ENCODE measurements at places on chromosomes 11 and 22.

- no peak for DNase-seq
Observed at GRCh38 chr11:77020734-77021133, 13.5 kb upstream of the B3GNT6 start.

DNA sequence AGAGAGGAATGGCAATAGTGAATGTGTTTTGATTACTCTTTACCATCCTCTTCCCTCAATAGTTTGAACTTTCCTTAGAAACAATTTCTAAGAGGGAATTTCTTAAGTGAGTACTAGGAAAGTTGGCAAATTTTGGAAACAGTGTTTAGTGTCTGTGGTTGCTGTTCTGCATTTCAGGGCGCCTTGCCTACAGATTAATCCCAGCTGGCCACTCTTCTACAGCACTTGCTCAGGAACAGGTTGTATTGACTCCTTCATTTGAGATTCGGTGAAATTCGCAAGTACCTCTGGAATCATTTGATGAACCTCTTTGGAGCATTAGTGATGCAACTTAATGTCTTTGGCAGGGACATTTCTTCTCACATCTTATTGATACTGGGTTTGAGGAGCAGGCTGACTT lies 28.3 kb downstream of the JAM3 start:
- no peak for DNase-seq

DNA sequence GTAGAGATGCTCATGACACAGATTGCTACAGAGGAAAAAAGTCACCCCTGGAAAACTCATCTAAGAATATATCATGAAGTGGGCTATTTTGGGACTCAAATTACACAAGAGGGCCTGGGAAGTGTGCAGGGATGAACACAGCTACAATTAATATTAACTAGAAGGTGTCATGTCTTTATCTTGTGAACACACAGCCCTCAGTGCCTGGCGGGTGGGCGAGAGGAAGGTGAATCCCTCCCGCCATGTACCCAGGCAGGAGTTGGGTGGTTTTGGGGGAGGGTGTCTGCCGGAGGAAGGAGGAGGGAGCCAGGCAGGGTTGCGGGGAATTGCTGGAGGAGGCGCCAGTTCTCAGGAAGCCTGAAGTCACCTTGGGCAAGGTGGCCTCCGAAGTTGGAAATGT lies 5.1 kb upstream of the FAM83F start:
- DNase-seq: no peak

DNA sequence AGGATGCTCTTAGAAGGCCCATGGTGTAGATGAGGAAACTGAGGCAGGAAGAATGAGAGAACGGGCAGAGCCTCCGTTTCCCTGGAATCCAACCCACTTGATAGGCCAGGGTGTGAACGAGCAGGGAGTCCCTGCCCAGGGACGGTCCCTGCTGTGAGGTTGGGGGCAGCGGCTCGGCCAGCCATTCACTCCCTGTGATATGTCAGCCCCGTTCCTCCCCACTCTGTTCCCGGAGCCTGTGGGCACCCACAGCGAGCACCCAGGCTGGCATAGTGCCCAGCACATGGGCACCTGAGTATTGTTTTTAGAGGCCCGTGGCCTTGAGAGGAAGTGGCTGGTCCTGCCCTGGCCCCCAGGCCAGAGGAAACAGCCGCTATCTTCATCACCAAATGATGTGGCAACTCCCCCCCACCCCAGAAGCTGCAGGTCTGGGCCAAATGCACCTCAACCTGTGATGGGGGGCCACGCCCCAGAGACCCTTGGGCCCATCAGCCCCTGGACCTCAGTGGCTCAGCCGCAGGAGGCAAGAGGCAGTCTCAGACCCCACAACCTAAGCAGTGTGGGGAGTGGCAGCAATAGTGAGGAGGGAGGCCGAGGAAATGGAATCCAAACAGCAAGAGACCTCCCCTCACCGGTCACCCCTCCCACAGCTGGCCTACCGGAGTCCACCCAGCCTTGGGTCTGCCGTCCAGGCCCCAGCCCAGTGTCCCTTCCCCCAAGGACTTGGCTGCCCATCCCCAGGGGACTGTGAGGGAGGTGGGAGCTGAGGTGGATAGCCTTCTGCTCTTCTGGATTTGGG lies 2.1 kb downstream of the ALDH3B1 start:
- no peak for DNase-seq

DNA sequence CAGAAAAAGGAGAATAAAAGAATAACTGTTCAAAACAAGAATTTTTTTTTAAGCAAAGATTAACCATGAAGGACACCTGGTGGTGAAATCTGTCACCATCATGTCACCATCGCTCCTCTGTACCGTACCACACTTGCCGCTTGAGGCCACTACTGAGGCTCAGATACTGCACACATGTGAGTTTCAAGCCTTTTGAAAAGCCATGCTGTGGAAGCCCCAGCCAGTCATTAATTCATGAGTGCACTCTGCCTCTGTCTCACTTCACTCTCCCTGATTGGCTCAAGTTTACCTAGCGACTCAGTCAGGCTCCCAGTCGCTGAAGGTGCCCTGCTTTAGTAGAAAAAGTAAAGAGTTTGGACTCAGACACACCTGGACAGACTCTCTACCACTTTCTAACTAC lies 6.6 kb upstream of the MS4A12 start:
- no peak for DNase-seq

GRCh38 chr22:41991111-41991510 lies 7.5 kb upstream of the WBP2NL start:
- DNase-seq: no peak

DNA sequence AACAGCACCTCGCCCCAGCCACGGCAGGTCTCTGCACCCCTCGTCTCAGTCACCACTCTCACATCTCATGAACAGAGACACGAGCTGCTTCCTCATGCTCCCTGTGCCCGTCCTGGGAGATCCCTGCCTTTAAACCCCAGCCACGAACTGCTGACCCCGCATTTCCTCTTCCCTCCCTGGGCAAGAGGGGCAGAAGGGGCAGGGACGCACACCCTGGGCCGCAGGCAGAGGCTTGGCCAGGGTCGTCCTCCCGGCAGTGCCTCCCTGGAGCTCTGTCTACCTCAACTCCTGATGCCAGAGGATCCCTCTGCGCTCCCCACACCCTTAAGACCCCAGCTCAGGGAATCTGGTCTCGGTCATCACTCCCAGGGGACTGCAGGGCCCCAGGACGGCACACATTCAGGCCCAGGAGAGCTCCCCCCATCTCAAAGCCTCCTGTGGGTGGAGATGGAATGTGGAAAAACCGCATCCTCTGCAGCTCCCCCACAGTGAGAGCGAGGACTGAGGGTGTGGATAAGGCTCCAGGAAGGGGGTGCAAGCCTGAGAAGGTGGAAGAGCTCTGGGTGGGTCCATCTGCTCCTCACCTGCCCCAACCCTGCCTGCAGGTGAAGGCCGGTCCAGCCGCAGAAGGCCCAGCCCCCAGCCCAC lies 1.2 kb downstream of the BID start:
- no peak for DNase-seq

DNA sequence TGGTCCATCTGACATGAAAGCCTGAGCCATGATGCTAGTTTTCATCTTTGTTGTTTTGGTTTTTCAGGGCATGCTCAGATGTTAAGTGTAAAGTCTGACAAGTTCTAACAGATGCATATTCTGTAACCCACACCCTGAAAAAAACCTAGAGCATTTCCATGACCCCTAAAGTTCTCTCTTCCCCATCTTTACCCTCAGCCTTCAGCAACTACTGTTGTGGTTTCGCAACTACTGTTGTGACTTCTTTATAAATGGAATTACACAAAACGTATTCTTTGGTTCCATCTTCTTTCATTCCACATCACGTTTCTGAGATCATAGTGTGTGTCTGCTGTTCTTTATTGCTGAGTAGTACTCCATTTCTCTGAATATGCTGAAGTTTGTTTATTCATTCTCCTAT lies 65.1 kb upstream of the LDLRAD3 start:
- no peak for DNase-seq

DNA sequence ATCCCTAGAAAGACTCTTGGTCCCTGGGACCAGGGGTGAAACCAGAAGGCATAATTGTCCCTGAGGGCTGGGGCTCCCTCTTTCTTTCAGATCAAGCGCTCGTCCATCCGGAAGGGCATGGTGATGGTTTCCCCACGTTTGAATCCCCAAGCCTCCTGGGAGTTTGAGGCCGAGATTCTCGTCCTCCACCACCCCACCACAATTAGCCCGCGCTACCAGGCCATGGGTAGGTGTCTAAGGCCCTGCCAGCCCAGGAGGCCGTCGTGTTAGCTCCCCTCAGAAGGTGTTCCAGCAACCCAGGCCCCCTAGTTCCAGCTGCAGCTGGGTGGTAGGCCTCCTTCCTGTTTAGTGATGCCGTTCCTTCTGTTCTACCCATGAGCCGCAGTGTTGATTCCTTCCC lies 21.4 kb downstream of the GTPBP1 start:
- no peak for DNase-seq

GRCh38 chr11:43943931-43944751 lies 1.7 kb downstream of the C11orf96 start:
- peak; percentile 25 for DNase-seq

DNA sequence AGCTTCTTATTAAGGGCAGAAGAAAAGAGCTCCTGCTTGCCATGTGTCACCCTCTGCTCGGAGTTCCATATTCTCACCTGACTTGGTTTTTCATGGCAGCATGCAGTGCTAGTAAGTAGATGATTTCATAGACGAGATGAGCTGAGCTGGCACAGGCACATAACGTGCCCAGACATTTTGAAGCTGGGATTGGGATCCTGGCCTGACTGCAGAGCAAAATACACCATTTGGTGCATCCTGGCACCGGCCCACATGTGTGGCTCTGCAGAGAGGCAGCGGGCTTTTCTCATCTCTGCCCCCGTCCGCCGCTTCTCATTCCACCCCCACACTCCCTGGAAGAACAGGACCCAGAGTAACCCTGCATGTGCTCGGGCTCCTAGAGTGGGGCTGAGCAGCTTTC lies 24.8 kb downstream of the FAM118A start:
- DNase-seq: no peak

DNA sequence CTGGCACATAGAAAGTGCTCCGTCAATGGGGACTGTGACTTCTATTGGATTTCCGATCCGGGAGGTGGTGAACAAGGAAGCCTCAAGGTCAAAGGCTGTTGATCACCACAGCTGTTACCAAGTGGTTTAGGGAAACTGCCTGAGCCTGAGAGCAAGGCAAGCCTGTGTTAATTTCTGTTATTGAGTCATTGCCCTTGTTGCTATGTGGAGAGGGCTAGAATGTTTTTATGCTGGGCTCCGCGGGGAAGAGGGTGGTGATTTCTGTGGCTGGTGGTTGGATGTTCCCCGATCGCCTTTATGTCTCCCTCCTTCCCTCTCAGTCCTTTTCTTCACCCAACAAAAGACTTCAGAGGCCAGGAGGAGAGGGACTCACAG lies 108.5 kb upstream of the ALX4 start:
- no peak for DNase-seq

DNA sequence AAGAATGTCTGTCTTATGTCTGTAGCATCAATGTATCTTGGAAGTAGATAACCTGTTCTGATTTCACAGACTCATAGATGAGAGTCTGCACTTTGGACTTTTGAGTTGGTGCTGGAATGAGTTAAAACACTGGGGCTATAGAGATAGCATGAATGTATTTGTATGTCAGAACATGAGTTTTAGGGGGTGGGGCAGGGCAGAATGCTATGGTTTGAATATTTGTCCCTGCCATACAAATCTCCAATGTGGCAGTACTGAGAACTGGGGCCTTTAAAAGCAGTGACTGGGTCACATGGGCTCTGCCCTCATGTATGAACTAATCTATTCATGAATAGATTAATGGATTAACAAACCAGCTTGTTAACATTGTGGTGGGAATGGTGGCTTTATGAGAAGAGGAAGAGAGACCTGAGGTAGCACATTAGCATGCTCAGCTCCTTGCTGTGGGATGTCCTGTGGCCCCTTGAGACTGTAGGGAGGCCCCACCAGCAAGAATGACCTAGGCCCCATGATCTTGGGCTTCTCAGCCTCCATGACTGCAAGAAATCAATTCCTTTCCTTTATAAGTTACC lies 15.5 kb upstream of the OR52K1 start:
- DNase-seq: no peak

DNA sequence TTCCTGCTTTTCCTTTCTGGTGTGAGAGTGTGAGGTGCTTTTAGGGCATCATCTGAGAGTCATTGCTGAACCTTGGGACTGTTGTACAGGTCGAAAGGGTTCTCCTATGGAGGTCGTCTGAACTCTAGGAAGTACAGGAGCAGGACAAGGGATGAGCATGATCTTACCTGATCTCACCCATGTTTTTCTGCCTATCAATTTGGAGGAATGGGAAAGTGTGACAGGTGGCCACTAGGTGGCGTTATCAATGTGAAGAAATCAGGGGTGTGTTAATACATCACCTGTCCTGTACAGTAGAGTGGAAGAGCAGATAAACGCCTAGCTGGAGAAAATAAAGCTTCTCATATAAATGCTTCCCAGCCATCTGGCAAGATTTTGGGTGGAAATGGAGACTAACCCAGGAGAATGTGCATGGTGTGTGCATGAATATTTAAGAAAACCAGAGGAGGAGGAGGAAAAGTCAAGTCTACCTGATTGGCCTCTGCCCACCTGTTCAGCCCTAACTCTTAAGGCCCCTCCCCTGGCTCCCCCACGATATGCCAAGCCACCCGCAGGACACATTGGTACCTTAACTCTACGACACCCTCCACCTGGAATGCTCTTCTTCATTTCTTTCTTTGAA lies 72.0 kb upstream of the NARS2 start:
- peak; percentile 34 for DNase-seq

DNA sequence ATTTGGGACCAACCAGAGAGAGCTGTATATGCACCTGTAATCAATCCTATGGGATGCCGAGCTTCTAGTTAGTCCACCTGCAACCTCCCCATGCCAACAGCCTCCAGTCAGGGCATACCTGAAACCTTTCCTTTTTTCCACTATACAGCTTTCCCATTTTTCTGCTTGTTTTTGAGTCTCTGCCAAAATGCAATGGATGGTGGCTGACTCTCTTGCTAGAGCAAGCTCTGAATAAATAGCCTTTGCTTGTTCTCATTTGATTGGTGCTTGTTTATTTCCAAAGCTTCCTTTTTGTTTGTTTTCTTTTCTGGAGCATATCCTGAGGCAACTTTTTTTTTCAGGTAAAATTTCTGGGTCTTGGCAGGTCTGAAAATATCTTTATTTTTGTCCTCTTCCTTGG lies 58.0 kb upstream of the PLET1 start:
- no peak for DNase-seq

DNA sequence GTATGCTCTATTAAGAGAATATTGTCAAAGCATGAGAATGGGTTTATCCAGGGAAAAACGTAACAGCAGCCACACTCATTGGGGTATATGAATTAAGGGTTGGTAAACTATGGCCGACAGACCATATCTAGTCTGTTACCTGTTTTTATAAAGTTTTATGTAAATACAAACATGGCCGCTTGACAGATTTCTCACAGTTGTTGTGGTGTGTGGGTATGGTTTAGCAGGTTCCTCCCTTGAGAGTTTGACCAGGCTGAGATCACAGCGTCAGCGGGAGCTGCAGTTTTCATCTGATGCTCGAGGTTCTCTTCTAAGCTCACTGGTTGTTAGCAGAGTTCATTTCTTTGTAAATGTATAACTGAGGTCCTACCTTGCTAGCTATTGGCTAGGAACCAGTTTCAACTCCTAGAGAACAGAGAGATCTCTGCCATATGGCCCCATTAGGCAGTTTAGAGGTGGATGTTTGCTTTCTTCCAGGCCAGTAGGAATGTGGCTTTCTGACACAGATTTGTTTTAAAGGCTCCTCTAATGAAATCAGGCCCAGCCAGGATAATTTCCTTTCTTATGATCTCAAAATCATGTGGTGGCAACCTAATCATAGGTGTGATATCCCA lies 45.5 kb upstream of the GRIK4 start:
- no peak for DNase-seq

All from activated T-cell treated with anti-CD3 and anti-CD28 coated beads for 48 hours (primary cell).